ENCODE measurements at places on chromosomes 16 and 17.

GRCh38 chr16:7437843-7438242 is 105.2 kb downstream of the RBFOX1 start:
- DNase-seq: no peak

DNA sequence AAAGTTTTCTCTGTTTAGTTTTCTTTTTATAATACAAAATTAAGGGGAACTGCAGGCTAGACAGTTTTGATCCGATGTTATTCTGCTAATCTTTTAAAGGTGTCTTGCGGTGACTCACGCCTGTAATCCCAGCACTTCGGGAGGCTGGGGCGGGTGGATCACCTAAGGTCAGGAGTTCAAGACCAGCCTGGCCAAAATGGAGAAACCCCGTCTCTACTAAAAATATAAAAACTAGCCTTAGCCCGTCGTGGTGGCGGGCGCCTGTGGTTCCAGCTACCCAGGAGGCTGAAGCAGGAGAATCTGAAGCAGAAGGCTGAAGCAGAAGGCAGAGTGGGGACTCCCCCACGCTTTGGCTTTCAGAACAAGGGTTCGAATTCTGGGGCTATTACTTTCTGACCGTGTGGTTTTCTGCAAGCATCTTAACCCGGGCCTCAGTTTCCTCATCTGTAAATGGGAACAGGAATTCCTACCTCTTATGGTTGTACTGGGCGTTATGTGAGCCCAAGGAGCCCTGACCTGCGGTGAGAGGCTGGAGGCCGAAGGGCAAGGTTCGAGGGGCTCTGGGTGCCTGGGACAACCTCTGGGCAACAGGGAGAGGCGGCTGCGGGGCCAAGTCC is 1.2 kb upstream of the KATNB1 start:
- DNase-seq: no peak

DNA sequence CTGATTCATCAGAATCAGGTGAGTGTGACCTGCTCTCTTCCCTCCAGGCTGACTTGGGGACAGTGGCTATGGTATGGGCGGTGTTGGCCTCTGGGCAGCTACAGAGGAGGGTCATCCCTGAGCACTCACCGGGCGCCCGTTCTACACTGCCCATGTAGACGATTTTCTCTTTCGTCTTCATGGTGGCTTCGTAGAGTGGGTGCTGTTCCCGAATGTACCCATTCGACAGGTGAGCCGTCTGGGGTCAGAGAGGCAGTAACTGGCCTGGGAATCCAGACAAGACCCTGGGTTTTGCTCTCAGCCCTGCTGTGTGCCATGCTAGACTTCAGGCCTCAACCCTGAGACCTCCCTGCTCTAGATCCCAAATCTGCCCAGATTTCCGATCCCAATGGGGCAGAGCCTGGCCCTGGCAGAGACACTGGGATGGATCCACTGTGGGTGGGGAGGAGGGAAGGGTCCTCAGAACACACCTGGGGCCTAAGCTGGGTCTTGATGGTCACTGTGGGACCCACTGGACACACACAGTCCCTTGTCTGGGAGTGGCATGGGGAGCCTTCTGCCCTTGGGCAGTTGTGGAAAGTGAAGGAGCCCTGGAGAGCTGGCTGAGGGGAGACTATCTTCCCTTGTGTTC is 13.2 kb downstream of the USP6 start:
- no peak for DNase-seq

DNA sequence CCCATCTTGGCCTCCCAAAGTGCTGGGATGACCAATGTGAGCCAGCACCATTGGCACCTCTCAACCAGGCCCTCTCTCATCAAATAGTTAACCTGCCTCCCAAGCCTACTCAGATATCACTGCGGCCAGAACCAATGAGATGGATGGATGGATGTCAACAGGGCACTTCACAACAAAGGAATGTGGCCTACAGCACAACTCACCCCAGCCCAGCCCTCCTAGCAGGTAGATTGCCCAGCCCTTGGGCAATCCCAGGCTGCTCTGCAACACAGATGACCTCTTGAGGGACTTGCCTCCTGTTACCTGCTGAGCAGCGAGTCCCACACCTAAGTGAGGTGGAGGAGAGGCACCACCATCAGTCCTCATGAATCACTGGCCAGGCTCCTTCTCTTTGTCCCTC is 22.6 kb upstream of the KIFC3 start:
- DNase-seq: no peak

- DNase-seq: no peak
These were observed 808.9 kb downstream of the CDH11 start for GRCh38 chr16:64312980-64313379.

- no peak for DNase-seq
These were observed 27.4 kb upstream of the SLC38A10 start for GRCh38 chr17:81322271-81323082.

GRCh38 chr17:73492821-73493814 is 151.1 kb downstream of the SDK2 start:
- no peak for DNase-seq

DNA sequence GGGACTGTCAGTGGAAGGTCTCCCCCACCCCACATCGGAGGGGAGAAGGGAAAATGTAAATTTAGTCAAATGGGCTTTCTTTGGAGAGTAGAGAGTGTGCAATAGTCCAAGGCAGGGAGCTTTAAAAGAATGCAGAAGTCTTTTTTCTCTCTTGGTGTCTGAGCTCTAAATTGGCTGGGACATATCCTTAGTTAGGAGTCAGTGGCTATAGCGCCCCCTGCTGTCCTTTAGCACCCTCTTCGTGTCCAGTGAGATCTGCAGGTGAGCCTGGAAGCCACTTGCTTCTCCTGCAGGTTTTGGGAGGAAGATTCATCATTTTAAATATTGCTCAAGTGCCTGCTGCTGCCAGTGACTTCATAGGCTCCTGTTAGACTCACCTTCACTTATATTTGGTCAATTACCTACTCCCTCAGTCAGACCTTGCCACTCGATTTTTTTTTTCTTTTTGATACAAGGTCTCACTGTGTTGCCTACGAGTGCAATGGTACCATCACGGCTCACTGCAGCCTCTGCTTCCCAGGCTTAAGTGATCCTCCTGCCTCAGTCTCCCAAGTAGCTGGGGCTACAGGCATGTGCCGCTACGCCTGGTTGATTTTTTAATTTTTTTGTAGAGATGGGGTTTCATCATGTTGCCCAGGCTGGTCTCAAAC is 174.8 kb downstream of the PRKCB start:
- DNase-seq: peak; percentile 5

- DNase-seq: no peak
These were observed 12.1 kb downstream of the TTLL6 start for GRCh38 chr17:48804936-48805411.

DNA sequence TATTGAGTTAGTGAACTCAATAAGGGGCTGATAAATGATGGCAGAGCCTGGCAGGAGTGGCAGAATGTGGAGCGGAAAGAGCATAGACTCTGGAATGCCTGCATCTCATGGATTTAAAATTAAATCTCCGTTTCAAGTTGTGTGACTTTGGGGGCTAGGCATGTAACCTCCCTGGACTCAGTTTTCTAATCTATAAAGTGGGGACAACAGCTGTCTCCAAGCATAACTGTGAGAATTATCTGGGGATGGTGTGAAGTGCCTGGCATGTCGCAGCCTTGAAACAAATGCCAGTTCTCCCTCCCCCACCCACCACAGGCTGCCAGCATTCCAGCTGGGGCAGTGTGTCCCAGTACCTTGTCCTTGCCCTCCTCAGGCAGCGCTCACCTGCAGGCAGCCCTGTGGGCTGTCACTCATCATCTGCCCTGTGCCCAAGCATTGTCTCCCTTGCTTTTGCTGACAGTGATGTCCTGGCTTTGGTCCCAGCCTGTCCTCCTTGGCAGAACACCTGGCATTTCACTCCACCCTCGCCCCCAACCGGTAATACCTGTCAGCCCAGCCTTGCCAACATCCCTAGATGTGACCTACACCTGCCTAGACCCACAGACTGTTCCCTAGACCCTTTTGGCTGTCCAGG is 129.6 kb downstream of the MRM1 start:
- no peak for DNase-seq

DNA sequence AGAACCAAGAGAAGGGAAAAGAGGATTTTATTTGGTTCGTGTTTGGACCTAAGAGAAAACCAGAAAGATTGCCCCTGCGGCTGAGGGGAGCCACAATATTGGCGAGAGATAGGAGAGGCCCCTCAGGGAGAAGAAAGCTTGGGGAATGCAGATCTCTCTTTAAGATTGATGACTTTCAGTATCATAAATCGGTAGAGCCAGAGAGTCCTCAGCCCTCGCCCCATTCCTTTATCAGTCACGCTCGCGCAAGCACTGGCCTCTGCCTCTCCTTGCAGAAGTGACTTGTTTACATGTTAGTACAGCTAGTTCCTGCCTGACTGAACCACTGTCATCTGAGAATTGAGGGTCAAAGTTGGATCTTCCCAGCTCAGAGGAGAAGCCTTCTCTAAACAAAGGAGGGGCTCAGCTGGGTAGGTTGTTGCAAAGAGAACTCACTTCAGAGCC is 21.5 kb upstream of the KRT19 start:
- no peak for DNase-seq

DNA sequence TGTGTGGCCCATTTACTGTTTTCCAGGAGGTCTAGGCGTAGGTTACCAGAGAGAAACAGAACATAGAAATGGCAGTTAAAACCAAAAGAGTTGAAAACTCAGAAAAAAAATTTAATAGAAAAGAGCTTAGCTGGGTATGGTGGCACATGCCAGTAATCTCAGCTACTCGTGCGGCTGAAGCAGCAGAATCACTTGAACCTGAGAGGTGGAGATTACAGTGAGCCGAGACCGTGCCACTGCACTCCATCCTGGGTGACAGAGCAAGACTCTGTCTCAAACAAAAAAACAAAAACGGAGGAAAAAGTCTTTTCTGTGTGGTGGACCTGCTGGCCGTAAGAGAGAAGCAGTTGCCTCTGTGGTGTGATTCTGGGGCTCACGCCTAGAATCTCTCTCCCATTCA is 35.8 kb downstream of the MRTFB start:
- DNase-seq: no peak

- no peak for DNase-seq
These were observed 58.9 kb upstream of the SDK2 start for GRCh38 chr17:73703192-73703591.

GRCh38 chr17:69082696-69083095 is 22.0 kb upstream of the ABCA9 start:
- DNase-seq: no peak

DNA sequence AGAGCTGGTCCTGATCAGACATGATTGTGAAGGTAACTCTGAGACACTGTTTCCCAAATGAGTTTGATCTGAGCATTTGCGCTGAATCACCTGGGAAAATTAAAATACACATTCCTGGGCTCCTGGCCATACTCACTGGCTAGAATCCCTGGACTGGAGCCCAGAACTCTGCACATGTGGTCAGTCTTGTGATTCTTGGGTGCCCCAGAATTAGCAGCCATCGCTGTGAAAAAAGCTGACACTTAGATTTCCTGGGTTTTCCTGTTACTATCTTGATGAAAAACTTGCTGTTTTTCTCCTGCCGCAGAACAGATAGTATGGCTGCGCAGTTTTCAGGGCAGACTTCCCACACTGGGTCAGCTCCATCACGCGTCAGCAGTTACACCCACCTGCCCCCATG is 24.6 kb downstream of the NECAB2 start:
- DNase-seq: peak; percentile 17

- DNase-seq: peak; percentile 25
These were observed 455.8 kb upstream of the MAF start for GRCh38 chr16:80056324-80056723.

GRCh38 chr17:27588354-27588753 is 42.6 kb upstream of the LGALS9 start:
- no peak for DNase-seq

DNA sequence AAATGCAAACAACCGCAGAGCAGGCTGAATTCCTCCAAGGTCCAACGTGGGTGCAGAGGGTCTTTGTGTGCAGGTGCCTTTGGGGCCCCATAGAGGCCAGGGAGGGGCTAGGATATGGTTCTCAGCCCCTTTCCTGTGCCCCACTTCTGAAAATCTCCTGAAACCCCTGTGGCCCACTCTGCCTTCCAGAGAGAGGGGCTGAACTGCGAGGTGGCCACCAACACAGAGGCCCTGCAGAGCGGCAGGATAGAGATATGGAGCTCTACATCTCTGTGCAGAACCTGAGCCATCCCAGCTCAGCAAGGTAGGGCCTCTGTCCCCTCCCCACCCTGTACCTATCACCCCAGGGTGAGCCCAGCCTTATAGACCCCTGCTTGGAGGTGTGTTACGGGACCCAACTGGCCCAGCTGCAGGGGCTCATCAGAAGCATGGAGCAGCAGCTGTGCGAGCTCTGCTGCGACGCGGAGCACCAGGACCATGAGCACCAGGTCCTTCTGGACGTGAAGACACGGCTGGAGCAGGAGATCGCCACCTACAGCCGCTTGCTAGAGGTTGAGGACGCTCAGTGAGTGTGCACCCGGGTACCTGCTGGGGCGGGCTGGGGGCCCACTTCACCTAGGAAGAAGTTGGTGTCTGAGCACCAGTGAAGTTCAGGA is 5.5 kb downstream of the USP6 start:
- no peak for DNase-seq

- DNase-seq: no peak
These were observed 3.7 kb downstream of the SOCS3 start for GRCh38 chr17:78356101-78356713.

DNA sequence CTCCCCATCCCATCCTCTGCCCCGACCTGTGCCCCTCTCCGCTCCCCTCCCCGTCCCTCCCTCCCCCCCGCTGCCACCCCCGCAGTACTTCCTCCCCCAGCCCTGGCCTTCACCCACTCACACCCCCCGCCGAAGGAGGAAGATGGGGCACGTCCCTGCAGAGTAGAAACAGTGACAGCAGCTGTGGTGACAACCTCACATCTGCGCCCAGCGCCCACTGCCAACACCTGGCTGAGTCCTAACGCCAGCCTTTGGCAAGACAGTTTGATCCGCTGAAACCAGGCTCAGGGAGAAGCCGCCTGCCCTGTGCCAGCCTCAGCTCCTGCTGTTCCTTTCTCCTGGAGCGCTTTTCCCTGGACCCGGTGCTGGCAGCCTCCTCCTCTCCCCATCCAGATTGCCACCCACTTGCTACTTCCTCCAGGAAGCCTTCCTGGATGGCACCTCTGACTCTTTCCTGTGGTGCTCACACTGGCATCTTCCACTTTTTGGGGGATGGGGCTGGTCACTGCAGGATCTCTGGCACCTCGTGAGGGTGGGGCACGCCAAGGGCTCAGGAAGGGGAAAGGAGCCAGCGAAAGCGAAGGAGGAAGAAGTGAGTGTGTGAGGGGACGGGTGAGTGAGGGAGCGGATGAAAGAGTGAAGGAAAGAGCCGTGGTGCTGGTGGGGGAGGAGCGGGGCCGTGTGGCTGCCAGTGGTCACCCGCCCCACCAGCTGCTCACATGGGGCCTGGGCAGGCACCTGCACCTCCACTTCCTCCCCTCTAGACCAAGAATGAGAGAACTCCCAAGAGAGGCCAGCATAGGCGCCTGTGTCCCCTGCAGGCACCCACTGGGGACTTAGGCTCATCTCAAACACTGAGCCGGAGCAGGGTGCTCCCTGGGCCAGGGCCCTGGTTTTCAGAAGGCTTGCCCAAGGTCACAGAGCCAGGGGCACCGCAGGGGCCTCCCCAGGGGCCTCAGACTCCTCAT is 27.0 kb downstream of the ZFPM1 start:
- no peak for DNase-seq

DNA sequence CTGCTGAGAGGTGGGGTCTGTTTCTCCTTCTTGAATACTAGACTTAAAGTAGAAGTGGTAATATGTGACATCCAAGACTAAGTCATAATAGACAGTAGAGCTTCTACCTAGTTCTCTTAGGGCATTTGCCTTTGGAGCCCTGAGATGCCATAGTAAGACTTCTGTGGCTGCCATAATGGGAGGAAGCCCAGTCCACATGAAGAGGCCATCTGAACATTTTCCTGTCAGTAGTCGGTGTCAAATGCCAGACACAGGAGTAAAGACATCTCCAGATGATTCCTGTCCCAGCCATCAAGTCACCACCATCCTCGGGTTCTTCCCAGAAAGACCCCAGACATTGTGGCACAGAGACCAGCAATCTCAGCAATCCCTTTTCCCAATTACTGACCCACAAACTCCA is 58.1 kb upstream of the IRX6 start:
- no peak for DNase-seq

Measured in AG09309 (cell line).